ENCODE measurements at places on chromosomes 3 and 15. TPM values are rescaled to one million over a fixed set of nuclear protein-coding genes. Genes with fewer than 3 reads are reported as not detected.

GRCh38 chr3:129485721-129486663, 42.4 kb upstream of the RHO start:
- peak; percentile 98 for DNase-seq

- DNase-seq = no peak
These were observed 273.3 kb upstream of the ICE2 start for GRCh38 chr15:60751985-60752952.

- DNase-seq = peak; percentile 95
These were observed 7.3 kb upstream of the HEG1 start for GRCh38 chr3:125062904-125063618.

GRCh38 chr3:136075218-136075808, 109.8 kb downstream of the PPP2R3A start:
- DNase-seq = peak; percentile 58

DNA sequence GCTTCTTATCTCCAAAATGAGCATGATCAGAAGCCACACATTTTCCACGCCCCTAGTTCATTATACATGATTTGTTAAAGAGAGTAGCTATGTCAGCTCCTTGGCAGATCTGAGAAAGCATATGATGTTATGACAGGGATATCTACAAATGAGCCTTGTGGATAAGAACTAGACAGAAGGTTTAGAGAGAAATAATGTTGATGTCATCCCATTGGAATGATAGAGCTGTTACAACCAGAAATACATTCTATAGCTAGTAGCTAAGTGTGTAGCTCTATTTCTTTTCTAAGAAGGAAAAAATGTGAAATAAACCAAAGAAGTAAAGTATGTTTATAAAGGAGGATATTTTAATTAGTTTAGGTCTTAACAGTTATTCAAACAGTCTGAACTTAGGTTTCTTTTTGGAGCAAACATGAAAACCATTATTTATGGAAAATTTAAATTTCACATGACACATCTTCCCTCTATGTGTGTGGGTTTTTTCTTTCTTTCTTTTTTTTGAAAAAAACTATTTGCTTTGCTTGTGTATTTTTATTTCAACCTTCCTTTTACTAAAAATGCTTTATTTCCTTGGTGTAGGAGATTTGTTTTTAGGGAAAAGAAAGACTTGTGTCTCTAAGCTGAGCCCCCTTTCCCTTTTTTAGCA, 167.7 kb downstream of the GHSR start:
- no peak for DNase-seq

DNA sequence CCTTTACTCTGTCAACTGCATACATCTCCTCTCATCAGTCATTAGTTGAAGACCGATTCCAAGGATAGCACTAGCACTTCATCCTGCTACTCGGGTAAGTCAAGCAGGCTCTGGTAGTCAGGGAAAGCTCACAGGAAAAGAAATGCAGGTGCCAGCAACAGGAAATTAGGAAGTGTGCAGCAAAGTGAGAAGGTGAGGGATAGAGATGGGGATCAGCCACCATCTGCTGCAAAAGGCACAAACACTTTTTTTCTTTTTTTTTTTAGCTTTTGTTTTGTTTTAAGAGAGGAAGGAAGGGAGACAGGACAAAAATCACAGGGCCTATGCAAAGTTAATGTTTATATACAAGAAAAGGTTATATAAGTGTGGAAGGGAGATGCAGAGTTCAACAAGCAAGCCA, 9.0 kb upstream of the BTLA start:
- no peak for DNase-seq

DNA sequence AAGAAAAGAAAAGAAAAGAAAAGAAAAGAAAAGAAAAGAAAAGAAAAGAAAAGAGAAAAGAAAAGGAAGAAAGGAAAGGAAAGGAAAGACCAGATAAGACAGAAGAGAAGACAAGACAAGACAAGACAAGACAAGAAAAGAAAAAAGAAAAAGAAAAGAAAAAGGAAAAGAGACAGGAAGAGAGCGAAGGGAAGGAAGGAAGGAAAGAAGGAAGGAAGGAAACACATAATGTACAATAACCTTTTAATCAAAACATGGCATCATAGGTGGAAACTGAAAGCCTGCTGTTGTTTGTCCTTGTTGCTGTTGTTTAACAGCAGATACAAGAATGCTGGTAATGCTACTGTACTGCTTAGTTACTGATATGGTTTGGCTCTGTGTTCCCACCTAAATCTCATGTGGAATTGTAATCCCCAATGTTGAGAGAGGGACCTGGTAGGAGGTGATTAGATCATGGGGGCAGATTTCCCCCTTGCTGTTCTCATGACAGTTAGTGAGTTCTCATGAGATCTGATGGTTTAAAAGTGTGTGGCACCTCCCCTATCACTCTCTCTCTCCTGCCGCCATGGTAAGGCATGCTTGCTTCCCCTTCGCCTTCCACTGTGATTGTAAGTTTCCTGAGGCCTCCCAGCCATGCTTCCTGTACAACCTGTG, 67.3 kb downstream of the MCF2L2 start:
- DNase-seq = no peak

DNA sequence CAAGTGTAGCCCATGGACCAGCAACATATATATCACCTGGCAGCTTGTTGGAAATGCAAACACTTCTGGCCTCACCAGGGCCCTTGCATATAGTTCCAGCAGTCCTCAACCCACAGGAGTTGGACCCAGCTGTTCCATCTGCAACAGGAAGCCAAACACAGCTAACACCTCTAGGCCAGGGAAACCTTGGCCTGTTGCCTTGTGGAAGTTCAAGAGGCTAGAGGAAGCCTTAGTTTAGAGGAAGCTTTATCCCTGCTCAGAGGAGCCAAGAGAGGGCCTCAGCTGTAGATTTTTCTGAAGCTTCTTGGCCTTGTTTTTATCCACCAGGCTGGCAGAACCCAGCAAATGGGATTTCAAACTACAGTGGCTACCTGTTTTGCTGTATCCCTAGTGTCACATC, 11.4 kb downstream of the FHIT start:
- no peak for DNase-seq

DNA sequence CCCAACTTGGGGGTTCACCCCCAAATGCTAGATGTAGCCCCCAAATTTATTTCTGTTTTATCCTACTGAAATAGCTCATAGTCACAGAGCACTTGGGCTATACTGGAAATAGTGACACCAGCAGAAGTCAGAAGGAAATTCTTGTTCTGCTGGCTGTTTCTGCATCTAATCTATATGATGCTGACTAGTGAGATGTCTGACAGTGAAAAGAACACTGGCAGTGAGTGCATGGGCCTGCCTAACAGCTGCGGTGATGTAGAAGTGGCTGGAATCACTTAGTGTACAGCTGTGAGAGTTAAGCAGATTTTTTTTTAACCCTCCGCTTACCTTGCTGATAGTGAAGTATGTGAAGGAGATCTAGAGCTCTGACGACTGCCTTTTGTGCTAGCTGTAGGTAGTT, 14.0 kb downstream of the TTC14 start:
- no peak for DNase-seq

GRCh38 chr3:155637567-155637966, 107.3 kb downstream of the PLCH1 start:
- DNase-seq = no peak

DNA sequence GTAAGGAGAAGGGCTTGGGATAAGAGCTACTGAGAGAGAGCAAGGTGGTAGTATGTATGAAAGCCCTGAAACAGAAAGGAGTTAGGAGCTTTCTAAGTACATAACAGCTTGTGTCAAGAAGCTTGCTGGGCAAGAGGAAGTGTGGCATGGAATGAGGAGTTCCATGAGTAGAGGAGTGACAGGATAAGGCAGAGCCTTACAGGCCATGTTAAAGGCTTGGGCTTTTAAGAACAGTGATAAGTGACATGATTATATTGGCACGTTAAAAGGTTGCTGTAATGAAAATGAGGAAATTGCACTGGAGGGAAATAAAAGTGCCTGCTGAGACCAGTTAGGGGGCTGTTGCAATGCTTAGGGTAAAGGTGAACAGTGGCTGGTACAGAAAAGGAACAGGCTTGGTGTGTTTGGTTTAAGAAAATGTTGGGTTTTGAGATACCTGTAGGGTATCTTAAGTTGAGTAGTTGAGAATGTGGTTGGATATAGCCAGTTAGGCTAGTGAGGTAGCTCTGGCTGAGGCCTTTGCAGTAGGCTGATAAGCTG, 49.0 kb downstream of the MEF2A start:
- peak; percentile 44 for DNase-seq

GRCh38 chr15:43942194-43942593, 115.4 kb downstream of the WDR76 start:
- no peak for DNase-seq

GRCh38 chr15:74789741-74790079, 7.8 kb downstream of the CSK start:
- DNase-seq = no peak

- DNase-seq = no peak
These were observed 66.3 kb upstream of the CRTC3 start for GRCh38 chr15:90463381-90463780.

DNA sequence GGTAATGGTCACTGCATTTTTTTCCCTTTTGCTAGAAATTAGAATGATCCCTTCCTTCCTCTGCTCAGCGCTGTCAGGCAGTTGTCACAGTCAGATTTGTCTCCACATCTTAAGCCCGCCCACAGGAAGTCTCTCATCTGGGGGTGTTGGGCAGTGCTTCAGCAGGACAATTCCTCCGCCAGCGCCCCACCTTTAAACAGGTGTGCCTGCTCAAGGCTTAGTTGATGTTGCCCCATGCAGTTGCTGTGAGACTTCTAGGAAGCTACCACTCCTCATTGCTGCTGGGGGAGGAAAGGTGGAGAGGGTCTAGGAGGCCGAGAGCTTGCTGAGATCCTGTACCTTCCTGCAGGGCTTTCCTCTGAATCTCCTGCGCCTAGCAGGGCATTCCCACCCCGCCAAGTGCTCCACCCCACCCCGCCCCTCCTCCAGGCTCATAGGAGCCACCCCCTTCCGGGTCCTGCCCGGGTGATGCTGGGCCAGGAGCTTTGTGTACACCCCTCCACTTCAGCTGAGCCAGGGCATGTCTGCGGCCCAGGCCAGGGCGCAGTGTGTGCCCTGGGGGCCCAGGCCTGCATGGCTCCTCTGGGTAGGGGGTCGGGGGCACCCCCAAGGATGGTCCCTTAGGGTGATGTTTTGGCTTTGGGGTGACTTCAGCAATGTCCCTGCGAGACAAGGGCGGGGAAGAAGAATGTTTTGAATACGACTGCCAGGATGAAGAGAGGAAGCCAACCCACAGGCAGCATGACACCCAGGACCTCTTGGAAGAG, 68.7 kb downstream of the TRAK1 start:
- peak; percentile 93 for DNase-seq

Gene LARP6
- total RNA-seq = 31.2 TPM

Gene RASL12
- total RNA-seq = not detected

Gene FAM43A
- total RNA-seq = 12.8 TPM

Gene TNFAIP8L3
- total RNA-seq = not detected

Gene FILIP1L
- total RNA-seq = 16.8 TPM

Gene SOX14
- total RNA-seq = not detected

Gene CCR5
- total RNA-seq = not detected

Gene HYKK
- 5.6 TPM for total RNA-seq

Gene TMEM40
- total RNA-seq = 30.5 TPM

Gene GOLGA8S
- total RNA-seq = 0.09 TPM

Gene CTDSPL2
- total RNA-seq = 55.0 TPM

Gene ABTB1
- 39.1 TPM for total RNA-seq

Measured in PC-9 (cell line).